ENCODE measurements at places on chromosomes 6 and 20. TPM values are rescaled to one million over a fixed set of nuclear protein-coding genes. Genes with fewer than 3 reads are reported as not detected.

DNA sequence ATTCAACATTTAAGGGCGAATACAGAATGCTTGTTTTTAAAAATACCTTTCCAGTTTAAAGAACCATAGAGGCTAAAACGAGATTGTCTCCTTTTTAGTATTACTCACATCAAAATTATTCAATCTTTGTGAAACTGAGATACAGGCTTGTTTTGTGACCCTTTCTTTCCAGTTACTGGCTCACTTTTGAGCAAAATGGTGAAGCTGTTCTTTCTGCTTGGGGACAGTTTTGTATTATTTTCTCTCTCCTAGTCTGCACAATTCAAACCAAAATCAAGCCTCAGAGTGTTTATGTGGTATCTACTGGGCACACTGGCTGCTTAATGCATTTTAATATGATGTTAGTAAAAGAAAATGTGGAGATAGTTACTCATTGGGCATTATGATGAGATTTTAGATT, 36.5 kb downstream of the HIVEP1 start:
- no peak for DNase-seq
- H3K27ac ChIP-seq: no peak overlapping the region
- H3K36me3 ChIP-seq: no peaks in the 10 kb centered on the region
- no peaks in the 10 kb centered on the region for H3K27me3 ChIP-seq

- no peaks in the 10 kb centered on the region for H3K36me3 ChIP-seq
- no peak for DNase-seq
- H3K4me3 ChIP-seq: no peak overlapping the region
- H3K4me1 ChIP-seq: no peaks in the 10 kb centered on the region
- no peaks in the 10 kb centered on the region for H3K27me3 ChIP-seq
Measured at GRCh38 chr20:32965115-32965514, 39.1 kb downstream of the SUN5 start.

IL17A gene
- total RNA-seq: not detected

PCNA gene
- 25.4 TPM for total RNA-seq

- DNase-seq: no peak
- H3K27me3 ChIP-seq: no peaks in the 10 kb centered on the region
- peak overlapping the region; percentile 57 for H3K27ac ChIP-seq
- H3K36me3 ChIP-seq: no peaks in the 10 kb centered on the region
Measured at GRCh38 chr6:39086711-39087110, 28.3 kb downstream of the SAYSD1 start.

MAS1 gene
- total RNA-seq: not detected

DNA sequence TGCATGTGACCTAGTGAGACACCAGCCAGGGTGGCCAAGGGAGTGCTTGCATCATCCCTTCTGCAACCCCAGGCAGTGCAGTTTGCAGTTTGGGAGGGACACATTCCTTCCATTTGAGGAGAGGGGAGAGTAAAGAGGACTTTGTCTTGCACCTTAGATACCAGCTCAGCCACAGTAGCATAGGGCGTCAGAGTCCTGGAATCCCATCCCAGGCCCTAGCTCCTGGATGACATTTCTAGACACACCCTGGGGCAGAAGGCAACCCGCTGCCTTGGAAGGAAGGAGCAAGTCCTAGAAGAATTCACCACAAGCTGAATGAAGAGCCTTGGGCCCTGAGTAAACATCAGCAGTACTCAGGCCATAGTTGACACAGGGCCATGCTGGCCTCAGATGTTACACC, 680.4 kb upstream of the IMPG1 start:
- no peaks in the 10 kb centered on the region for H3K4me1 ChIP-seq
- DNase-seq: no peak
- H3K27ac ChIP-seq: no peak overlapping the region
- H3K27me3 ChIP-seq: no peaks in the 10 kb centered on the region
- no peak overlapping the region for H3K4me3 ChIP-seq

ATF6B gene
- total RNA-seq: 15.3 TPM

DNA sequence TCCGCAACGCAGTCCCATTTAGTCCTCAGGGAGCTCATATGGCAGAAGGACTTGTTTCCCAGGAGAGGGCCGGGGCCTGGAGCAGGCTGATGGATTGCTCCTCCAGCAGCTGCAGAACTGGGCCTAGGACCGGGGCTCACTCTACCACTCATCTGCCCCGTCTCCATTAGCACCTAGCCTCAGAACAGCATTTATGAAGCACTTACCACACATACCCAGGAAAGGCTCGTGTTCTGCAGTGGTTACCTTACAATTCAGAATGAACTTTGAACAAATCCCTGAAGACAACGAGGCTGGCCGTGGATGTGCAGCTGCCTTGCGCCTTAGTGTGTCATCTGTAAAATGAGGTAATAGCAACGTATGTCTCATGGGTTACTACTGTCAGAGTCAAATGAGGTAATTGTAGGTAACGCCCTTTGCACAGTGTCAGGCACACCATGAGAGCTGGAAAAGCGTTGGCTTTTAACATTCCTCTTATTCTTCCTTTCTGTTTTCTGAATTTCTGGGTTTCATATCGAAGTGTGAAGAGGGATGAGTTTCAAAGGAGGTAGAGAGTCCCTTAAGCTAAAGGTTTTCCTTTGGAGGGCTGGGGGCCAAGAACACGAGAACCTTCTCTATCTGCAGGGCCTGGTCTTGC, 46.3 kb upstream of the CD93 start:
- H3K4me1 ChIP-seq: no peaks in the 10 kb centered on the region
- peak overlapping the region; percentile 68 for H3K27ac ChIP-seq
- H3K36me3 ChIP-seq: no peaks in the 10 kb centered on the region
- DNase-seq: no peak

- no peaks in the 10 kb centered on the region for H3K27me3 ChIP-seq
- DNase-seq: no peak
- peaks cover 13% of the 10 kb centered on the region for H3K36me3 ChIP-seq
- H3K4me1 ChIP-seq: no peaks in the 10 kb centered on the region
Measured at GRCh38 chr6:52502306-52503029, 74.4 kb downstream of the TRAM2 start.

DNA sequence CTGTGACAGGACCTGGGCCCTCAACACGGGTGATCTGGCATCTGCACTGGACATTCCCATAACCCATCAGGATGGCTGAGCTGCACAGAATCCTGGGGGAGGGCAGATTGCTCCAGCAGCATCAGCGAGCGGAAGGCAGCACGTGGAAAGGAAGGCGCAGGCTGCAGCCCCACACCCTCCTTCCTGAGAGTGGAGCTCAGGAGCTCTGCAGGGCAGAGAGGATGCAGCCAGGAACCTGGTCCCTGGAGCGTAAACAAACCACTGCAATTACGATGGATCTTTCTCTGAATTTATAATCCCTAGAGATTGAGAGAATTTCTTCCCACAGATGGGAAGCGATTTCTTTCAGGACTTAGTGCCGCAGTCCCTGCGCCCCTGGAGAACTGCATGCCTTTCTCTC, 39.7 kb upstream of the EMILIN3 start:
- peaks cover 44% of the 10 kb centered on the region for H3K4me1 ChIP-seq
- no peaks in the 10 kb centered on the region for H3K27me3 ChIP-seq
- no peak overlapping the region for H3K4me3 ChIP-seq
- DNase-seq: no peak
- peaks cover 66% of the 10 kb centered on the region for H3K36me3 ChIP-seq

PRICKLE4 gene
- total RNA-seq: 5.6 TPM

CLDN20 gene
- total RNA-seq: not detected

DNA sequence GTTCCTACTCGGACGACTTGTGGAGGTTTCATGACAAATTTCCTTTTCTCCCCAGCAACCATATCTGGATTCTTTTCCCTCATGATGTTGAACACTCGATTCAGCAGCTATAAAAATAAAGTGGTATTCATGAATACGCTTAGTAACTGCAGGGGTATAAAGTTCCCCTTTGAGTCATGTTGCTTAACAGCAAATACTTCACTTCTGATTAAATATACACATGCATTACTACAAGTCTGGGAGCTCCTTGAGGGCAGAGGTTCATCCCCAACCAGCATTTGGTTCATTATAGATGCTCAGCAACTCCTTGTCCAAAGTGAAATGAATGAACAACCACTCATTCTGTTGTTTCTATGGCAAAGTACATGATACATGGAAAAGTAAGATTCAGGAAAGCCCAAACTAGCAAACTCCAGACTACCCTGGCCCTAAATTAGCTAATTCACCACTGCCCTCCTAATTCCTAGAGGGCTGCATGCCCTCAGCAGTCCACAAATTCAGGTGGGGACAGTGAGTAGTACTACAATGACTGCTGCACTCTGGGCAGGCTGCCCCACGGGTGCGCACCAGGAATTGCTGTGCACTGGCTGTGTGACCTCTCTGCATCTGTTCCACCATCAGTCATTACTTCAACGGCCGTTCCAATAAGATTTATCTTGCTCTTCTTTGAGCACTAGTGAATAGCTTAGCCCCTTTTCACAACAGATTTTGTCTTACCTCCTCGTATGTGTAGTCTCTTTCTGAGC, 15.2 kb downstream of the EIF2S2 start:
- H3K27me3 ChIP-seq: no peaks in the 10 kb centered on the region
- no peak overlapping the region for H3K27ac ChIP-seq
- DNase-seq: no peak
- H3K36me3 ChIP-seq: peaks cover 98% of the 10 kb centered on the region
- H3K4me3 ChIP-seq: no peak overlapping the region

- no peak overlapping the region for H3K4me3 ChIP-seq
- peak overlapping the region; percentile 55 for H3K27ac ChIP-seq
- no peaks in the 10 kb centered on the region for H3K27me3 ChIP-seq
- DNase-seq: no peak
Measured at GRCh38 chr6:17429383-17430061, 36.1 kb downstream of the CAP2 start.

DNA sequence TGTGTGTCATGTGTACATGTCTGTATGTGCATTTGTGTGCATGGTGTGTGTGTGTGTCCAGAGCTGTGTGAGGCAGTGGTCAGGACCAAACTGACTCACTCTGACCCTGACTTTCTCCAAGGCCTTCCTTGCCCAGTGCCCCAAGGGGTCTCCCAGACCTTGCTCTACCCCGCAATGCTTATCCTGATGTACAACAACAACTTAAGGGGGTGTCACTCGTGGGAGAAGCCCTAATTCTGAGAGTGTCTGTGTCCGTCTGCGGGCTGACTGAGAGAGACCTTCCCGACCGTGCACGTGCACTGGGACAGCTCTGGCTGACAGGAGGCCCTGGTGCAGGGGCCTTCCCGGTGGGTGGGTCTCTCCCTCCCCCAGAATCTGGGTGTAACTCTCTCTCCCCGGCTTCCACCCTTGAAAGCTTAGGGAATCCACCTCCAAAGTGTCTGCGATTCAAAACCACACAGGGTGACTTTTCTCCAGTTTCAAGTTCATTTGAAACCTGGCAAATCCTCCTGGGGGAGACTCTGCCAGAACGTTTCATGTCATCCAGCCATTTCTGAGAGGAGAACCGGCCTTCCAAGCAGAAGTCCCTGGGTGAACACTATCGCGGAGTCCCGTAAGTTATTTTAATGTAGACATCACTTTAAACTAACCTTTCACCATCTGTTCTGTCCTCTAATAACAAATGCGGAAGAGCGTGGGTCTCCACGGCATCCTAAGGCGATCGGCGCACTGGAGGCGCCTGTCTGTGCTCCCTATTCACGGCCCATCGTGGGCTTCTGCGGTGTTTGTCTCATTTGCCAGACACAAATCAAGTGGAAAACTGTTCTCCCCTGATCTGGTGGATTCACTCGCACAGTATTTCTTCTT, 225.5 kb downstream of the TAF4 start:
- no peaks in the 10 kb centered on the region for H3K27me3 ChIP-seq
- H3K4me1 ChIP-seq: no peaks in the 10 kb centered on the region
- H3K4me3 ChIP-seq: no peak overlapping the region
- no peak for DNase-seq

GNAS-AS1 gene
- total RNA-seq: not detected

SYNCRIP gene
- 39.0 TPM for total RNA-seq

DNA sequence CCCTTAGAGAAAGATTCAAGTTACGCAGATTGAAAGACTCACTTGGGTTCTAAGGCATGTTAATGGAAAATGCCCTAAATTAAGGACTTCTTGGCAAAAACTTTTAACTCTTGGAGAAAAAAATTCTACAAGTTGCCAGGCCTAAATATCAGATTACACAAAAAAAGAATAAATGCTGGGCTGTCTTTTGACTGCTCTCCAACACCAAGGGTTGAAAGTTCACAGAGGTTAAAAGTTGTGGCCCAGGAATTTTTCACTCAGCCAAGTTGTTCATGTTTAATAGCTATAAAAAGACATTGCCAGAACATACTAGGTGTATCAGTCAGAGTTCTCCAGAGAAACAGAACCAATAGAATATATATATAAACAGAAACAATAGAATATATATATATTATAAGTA, 268.4 kb upstream of the PRND start:
- no peaks in the 10 kb centered on the region for H3K27me3 ChIP-seq
- no peak overlapping the region for H3K4me3 ChIP-seq

DNA sequence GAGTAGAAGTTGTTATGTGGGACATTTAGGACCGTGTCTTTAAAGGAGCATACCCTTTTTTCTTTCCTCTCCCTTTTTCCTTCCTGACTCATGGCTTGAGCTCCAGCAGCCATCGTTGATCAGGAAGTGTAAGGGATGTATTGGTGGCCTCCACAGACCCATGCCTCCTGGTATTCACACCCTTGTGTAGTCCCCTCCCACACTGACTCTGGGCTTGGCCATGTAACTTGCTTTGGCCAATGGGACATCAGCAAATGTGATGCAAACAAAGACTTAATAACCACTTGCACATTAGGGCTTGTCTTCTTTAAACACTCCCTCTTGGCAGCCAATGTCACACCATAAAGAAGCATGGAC, 18.9 kb upstream of the SLC13A3 start:
- H3K4me3 ChIP-seq: no peak overlapping the region
- no peak for DNase-seq
- no peaks in the 10 kb centered on the region for H3K36me3 ChIP-seq
- no peak overlapping the region for H3K27ac ChIP-seq
- no peaks in the 10 kb centered on the region for H3K4me1 ChIP-seq

DNA sequence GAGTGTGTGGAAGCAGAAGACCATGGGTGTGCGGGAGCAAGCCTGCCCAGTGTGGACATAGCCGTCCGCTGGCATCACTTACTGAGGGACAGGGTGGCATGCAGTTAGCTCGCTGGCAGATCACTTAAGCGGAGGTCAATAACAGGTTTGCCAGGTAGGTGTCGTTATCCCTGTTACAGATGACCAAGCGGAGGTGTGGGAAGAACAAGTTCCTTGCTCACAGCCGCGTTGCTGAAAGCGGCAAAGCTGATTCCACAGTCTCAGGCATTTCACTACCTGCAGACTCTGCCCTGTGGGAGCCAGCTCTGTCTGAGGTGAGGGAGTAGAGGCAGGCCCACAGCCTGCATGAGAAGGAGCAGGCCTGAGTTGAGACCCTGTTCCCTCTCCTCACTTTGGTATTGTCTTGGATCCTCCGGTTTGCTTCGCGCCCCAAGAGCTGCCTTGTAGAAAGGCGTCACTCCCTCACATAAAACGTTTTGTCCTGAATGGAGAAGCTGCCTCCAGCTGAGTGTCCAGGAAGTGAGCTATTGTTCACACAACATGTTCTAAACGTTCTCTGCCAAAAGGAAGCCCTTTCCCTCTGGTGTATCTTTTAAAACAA, 96.9 kb downstream of the TCP11 start:
- peaks cover 93% of the 10 kb centered on the region for H3K4me1 ChIP-seq
- no peaks in the 10 kb centered on the region for H3K27me3 ChIP-seq
- no peak for DNase-seq
